Stimulated activated CD8-positive, alpha-beta memory T cell treated with anti-CD3 and anti-CD28 coated beads, Interleukin-7, amount 100 ng/mL, for 1 hour (primary cell): ENCODE measurements at places on chromosomes 3 and 15.

DNA sequence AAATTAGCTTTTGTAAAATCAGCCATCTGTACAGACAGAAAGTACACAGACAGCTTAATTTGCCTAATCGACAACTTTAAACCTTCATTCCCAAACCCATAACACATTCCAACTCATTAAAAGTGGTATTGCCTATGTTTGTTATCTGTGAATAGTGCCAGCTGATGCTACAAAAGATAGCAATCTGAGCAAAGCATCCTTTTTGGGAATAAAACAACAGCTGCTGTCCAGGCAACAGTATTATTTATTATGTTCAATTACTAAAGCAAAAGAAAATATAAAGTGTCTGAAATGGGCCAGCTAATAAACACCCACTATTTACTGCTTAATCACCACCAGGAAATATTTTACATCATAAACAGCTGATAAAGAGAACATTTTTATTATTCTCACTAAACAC lies 134.8 kb upstream of the ABI3BP start:
- no peak for DNase-seq

- no peak for DNase-seq
Observed at GRCh38 chr3:23406601-23407000, 203.5 kb downstream of the UBE2E2 start.

- DNase-seq: no peak
Observed at GRCh38 chr3:149342413-149343380, 9.3 kb upstream of the TM4SF18 start.

- DNase-seq: no peak
Observed at GRCh38 chr3:157128771-157129681, 30.9 kb downstream of the CCNL1 start.

DNA sequence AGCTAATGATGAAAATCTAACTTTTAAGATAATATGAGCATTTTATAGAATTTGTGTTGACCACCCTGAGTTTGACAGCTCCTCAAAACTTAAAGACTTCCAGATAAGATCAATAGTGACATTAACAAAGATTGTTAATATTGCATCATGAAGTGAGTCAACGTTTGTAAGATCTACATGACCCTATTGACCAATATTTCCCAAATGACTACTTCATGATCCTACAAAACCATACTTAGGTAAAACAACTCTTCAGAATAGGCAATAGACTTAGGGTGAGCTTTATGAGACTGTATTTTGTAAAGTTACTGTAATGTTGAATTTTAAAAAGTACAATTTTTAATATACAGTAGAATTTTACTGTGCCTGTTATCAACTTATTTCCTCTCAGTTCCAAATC lies 422.7 kb upstream of the ALCAM start:
- no peak for DNase-seq

DNA sequence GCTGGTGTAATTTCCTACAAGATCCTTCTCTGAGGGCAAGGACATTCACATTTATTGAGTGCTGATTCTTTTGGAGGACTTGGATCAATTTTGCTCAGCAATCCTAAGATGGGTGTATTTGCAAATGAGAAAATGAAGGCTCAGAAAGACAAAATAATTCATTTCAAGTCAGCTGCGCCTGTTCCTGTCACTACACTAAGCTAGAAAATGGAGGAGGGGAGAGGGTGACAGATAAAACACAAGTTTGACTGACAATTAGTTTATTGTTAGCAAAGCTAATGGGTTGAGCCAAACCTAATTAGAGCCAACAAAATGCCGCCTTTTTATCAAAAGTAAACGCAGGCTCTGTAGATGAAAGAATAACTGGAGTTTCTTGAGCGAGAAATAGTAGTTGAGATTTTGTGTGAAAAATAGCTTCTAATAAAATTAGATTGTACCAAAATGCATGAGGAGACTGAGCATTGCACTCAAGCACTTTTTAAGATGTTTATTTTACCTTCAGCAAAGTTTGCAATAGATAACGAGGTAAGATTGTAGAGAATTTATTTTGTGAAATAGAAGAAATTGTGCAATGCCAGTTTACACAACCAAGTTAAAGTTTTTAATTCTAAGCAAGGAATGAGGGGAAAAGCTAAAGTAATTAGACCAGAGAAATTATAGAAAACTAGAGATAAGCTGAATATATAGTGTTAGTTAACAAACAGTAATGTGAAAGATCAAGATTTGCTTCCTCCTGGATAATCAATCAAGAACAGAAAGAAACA lies 39.6 kb upstream of the SECISBP2L start:
- no peak for DNase-seq

DNA sequence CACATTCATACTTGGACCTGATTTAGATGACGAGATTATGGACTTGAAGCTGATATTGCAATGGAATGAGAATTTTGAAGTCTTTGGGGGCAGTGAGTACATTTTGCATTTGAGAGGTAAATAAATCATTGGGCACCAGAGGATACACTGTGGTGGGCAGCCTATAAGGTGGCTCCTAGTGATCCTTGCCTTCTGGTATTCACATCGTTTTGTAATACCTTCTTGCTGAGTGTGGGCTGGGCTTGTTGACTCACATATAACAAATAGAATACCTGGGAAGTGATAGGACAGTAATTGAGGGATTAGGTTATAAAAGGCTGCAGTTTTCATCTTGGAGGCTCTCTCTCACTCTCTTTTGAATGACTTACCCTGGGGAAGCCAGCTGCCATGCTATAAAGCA lies 605.5 kb upstream of the KCNMB2 start:
- DNase-seq: no peak

DNA sequence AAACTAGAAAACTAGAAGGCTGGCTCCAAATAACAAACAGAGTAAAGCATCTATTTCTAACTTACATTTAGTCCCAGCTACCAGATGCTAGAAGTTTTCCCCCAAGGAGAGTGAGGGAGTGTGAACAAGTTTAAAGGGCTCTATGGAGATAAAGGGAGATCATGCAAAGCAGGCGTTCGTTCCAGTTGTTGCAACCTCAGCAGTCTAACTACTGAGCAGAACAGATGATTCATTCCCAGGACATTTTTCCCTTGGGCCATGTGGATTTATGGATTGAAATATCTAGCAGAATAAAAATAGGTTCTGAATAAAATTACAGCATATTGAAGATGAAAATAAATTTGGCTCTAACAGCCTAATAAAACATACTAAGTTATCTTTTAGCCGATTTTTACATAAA lies 154.8 kb upstream of the TTC14 start:
- DNase-seq: no peak

GRCh38 chr15:55942332-55942731 lies 51.1 kb downstream of the NEDD4 start:
- no peak for DNase-seq

- no peak for DNase-seq
Observed at GRCh38 chr15:80640531-80641121, 54.5 kb upstream of the ABHD17C start.

GRCh38 chr15:99187936-99188335 lies 61.4 kb downstream of the TTC23 start:
- DNase-seq: no peak

DNA sequence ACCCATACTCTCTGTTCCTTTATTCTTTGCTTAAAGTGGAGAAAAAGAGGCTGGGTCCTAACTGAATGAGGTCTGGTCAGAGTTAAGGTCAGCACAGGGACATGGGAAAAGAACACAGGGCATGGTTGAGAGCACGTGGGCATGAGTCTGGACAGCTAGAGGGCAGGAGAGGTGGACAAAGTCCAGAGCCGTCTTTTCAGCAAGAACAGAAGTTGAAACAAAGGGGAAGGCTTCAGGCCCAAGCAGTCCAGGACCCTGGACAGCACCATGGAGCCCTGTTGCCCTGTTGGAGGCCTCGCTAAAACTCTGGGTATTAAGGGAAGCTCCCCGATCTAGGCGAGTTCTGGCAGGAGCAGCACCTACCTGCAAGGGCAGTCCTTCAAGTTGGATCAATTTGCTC lies 50.7 kb downstream of the XYLB start:
- DNase-seq: no peak

DNA sequence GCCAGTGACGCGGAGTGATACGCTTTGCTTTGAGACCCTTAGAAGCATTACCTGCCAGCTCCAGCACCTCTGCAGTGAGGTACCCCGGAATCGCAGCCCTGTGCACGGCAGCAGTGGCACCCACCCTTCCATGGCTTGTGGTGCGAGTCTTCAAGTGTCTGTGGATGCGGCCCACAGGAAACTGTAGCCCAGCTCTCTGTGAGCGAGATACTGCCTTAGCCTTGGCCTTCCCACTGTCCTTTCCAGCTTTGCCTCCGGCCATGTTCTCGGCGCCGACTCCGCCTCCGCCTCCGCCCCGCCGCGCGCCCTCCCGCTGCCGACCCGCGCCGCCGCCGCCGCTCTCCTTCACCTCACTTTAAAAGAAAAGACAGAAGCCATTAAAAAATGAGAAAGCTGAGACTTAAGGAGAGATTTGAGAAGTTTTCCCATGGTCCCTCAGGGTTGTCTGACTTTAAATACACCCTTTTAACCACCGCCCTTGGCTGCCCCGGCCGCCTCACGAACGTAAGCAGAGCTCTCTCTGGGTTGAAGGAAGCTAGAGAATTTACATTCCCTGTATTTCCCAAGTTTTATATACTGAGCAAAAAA lies 78.5 kb upstream of the FAM174B start:
- DNase-seq: no peak

DNA sequence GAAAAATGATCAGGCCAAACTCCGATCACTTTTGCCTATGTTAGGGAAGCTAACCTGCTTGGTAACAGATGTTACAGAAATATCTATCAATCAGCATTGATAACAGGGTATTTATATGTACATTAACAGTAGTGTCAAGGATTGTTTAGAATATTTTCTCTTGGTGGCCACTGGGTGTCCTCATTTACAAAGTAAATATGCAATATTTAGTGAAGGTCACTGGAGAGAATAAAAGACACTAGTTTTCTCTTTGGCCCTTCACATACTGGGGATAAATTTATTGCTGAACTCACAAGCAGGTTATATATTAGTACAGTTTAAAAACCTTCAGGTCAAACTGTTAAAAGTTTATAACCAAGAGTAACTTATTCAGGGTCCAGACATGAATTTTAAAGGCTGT lies 69.0 kb downstream of the TIGIT start:
- DNase-seq: no peak

DNA sequence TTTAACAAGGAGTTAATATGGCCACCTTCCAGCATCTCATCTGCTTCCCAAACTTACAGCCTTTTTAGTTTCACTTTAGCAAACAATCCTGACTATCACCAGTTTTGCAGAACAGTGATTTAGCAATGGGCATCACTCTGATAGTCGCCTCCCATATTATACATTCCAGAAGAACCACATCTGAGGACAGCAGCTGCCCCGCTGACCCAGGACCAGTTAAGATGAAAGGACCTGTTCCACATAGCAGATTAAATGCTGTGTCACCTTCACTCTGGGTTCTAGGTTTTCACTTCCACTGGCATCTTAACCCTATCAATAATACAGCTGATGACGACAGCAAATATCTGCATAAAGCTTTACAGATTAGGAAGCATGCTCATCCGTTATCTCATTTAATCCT lies 99.8 kb downstream of the TRIM69 start:
- DNase-seq: no peak

DNA sequence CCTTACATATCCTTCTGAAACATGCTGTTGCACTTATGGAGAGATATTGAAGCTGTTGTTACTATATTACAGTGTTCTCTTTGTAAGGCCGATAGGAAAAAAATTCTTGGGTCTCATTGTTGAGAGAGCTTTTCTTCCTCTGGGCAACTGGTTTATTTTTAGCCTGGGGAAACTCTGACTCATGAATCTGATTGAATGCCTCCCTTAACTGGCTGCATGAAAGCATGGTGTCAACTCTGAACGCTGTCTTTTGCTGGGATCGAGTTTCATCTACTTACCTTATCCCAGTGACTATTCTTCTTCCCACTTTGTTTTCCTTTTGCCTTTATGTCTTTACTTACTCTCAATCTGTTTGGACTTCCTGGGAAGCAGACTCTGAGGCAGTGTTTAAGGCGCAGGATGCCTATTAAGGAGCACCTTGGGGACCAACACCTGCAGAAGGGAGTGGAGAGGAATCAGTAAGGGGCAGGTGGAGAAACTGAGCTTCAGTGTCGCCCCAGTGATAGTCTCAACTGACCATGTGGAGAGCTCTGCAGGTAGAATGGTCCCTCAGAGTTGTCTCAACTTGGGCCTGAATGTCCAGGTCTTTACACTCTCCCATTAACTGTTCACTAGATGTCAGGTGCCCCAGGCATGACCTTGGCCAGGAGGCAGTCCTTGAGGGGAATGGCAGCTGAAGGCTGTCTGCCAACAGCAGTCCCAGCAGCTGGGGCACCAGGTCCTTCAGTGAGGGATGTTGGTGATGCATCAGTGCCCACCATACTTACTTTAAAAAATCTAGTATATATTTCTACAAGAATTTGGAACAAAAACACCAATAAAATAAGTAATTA lies 88.9 kb upstream of the CCNL1 start:
- no peak for DNase-seq

DNA sequence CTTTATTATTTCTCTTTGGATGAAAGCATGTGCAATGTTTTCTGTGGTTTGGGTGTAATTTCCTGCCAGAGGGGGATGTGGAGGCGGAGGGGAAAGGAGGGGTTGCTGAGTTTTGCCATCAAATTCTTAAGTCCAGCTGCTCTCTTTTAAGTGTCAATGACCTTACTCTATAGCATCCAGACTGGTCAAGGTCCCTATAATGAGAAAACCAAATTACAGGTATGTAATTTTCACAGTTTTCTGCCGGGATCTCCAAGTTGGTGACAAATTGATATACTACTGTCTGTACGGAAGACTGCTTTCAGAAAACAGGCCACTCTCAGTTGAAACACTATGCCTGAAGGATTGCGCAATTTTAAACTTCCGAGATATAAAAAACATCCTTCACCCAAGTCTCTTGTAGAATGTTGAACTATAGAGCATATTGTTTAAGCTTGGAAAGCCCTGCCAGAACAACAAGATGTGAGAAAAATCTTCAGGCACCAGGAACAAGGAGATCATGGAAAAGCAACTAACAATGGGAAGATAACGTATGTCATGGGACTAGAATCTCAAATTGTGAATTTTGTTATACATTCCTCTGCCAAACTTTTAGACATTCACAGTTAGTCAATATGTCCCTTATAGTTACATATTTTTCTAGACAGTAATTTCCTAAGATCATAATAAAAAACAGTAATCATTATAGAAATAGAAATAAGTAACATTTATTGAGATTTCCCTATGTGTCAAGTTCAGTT lies 300.7 kb upstream of the SATB1 start:
- DNase-seq: no peak
